ENCODE measurements at places on chromosomes 6 and 20. TPM values are rescaled to one million over a fixed set of nuclear protein-coding genes. Genes with fewer than 3 reads are reported as not detected.

- no peak overlapping the region for H3K27ac ChIP-seq
- H3K4me3 ChIP-seq: no peak overlapping the region
These were observed 71.0 kb downstream of the FUT9 start for GRCh38 chr6:96086745-96087144.

DNA sequence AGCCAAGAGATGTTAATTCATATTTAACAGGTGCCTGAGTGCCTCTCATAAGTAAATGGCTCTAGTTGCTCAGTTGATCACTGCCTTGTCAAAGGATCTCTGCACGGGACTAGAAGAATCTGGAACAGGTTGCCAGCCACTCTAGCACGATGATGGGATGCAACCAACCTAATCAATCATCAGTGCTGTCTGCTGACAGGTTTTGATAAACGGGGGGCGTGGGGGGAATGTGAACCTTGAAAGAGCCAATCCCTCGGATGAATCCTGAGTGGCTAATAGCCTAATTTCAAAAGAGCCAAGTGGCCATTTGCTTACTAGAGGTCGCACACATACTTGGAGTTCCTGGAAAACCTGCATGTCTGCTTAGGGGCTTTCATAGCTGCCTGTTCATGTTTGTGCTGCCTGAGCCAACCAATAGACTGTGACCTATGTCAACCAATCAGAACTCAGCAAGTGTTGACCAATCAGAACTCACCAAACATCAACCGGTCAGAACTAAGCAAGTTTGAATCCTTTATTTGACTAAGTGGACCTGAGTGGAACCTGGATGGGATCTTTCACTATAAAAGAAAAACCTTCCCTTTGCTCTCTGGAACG lies 43.5 kb upstream of the ECI2 start:
- H3K27ac ChIP-seq: no peak overlapping the region
- DNase-seq: peak; percentile 52
- peaks cover 20% of the 10 kb centered on the region for H3K4me1 ChIP-seq

- no peaks in the 10 kb centered on the region for H3K4me1 ChIP-seq
- no peak overlapping the region for H3K27ac ChIP-seq
- no peak for DNase-seq
- no peaks in the 10 kb centered on the region for H3K27me3 ChIP-seq
- H3K4me3 ChIP-seq: no peak overlapping the region
These were observed 161.3 kb downstream of the PKHD1 start for GRCh38 chr6:51926125-51926524.

MYCT1 gene
- total RNA-seq: not detected

DNA sequence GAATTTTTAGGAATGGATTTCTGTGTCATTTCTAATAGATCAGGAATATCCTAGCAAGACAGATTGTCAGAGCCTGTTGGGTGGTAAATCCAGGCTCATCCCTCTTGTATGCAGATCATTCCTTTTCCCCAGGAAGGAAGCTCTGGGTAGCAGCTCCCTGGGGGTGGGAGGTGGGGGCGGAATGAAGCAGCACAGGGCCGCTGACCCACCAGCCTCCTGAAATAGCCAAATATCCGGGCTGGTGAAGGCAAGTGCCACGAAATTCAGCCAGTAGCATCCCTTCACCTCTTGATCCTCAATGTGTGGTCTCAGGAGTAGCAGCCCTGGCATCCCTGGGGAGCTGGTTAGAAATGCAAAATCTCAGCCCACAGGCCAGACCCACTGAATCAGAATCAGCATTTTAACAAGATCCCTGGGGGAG lies 256.9 kb downstream of the LRFN2 start:
- DNase-seq: no peak
- H3K27ac ChIP-seq: no peak overlapping the region

GRCh38 chr6:143961886-143962878 lies 45.9 kb downstream of the PLAGL1 start:
- H3K27me3 ChIP-seq: no peaks in the 10 kb centered on the region
- H3K4me1 ChIP-seq: peaks cover 6% of the 10 kb centered on the region
- peaks cover 6% of the 10 kb centered on the region for H3K36me3 ChIP-seq
- no peak overlapping the region for H3K27ac ChIP-seq
- no peak overlapping the region for H3K4me3 ChIP-seq

- no peak for DNase-seq
- H3K36me3 ChIP-seq: no peaks in the 10 kb centered on the region
- H3K27ac ChIP-seq: no peak overlapping the region
- no peaks in the 10 kb centered on the region for H3K4me1 ChIP-seq
- H3K27me3 ChIP-seq: peaks cover 5% of the 10 kb centered on the region
- no peak overlapping the region for H3K4me3 ChIP-seq
These were observed 138.4 kb downstream of the ELOVL4 start for GRCh38 chr6:79808921-79809320.

- no peaks in the 10 kb centered on the region for H3K4me1 ChIP-seq
- H3K27ac ChIP-seq: no peak overlapping the region
- no peak overlapping the region for H3K4me3 ChIP-seq
- 0 out of 2 replicates have a peak, but pooled peaks cover 4% of the 10 kb centered on the region for H3K27me3 ChIP-seq
- no peak for DNase-seq
- no peaks in the 10 kb centered on the region for H3K36me3 ChIP-seq
These were observed 99.8 kb downstream of the OPRM1 start for GRCh38 chr6:154138793-154139192.

DNA sequence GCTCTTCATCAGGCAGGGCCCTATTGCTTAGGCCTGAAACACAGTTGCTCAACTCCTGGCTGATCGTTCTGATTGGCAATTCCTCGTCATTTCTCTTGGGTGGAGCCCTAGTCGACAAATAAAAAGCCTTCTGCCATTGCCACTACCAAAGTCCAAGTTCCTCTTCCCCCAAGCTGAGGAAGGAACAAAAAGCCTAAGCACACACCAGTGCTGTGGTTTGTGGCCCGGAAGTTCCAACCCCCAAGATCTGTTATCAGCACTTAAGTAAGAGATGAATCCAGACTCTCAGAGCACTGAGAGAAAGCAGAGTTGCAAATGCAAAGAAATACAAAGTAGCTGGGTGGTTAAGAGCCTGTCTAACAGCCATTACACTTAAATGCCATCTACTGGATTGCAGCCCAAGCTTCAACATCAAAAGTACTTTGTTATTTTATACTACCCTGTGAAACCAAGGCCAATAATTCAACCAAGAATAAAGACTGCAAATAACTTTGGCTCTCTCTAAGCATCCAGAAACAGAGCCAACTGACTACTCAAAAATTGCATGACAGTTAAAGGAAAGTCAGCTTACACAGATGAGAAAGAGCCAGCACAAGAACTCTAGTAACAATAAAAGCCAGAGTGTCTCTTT lies 1024.0 kb downstream of the GRIK2 start:
- no peak for DNase-seq
- H3K27ac ChIP-seq: no peak overlapping the region
- H3K4me3 ChIP-seq: no peak overlapping the region
- H3K36me3 ChIP-seq: no peaks in the 10 kb centered on the region

DNA sequence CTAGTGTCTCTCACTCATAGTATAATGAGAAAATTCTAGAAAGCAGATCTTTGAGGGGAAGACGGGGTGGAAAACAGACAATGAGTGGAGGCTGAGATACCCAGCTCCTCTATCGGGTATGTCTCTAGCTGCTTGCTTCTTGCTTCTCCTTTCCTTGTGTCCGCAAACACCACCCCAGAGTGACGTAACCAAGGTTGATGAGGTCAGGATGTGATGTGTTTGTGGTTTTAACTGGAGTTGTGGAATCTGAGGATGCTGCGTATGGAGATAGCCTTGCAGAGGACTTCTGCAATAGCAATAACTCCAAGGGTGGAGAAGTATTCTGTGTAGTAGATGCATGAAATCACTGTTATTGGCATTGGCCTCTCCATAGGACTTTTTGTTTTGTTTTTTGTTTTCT lies 132.7 kb upstream of the IFNGR1 start:
- H3K4me1 ChIP-seq: no peaks in the 10 kb centered on the region
- H3K27me3 ChIP-seq: no peaks in the 10 kb centered on the region
- H3K4me3 ChIP-seq: no peak overlapping the region
- no peaks in the 10 kb centered on the region for H3K36me3 ChIP-seq

ZNF334 gene
- total RNA-seq: 0.24 TPM

GRCh38 chr6:107344981-107345380 lies 114.4 kb downstream of the PDSS2 start:
- H3K4me3 ChIP-seq: no peak overlapping the region
- H3K36me3 ChIP-seq: no peaks in the 10 kb centered on the region
- H3K27me3 ChIP-seq: no peaks in the 10 kb centered on the region
- no peaks in the 10 kb centered on the region for H3K4me1 ChIP-seq

TRMT11 gene
- total RNA-seq: 38.8 TPM

DNA sequence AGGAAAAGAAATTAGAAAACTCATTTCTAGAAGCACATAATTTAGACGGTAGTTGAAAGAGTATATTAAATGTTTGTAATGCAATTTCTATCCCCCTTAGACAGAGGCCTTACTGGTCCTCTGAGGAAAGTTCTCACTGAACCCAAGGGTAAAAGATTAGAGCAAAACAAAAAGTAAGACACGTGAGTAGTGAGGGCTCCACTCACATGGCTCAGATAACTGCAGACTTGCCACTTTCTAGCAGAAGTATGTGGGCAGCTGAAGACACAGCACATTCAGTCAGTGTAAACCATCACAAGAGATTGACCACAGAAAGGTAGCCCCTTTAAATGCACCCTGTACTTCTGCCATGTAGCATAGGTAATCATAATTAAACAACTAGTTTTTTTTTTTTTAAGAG lies 193.8 kb downstream of the BTBD9 start:
- H3K36me3 ChIP-seq: no peaks in the 10 kb centered on the region
- no peak for DNase-seq
- no peaks in the 10 kb centered on the region for H3K4me1 ChIP-seq
- H3K27me3 ChIP-seq: peaks cover 11% of the 10 kb centered on the region

DNA sequence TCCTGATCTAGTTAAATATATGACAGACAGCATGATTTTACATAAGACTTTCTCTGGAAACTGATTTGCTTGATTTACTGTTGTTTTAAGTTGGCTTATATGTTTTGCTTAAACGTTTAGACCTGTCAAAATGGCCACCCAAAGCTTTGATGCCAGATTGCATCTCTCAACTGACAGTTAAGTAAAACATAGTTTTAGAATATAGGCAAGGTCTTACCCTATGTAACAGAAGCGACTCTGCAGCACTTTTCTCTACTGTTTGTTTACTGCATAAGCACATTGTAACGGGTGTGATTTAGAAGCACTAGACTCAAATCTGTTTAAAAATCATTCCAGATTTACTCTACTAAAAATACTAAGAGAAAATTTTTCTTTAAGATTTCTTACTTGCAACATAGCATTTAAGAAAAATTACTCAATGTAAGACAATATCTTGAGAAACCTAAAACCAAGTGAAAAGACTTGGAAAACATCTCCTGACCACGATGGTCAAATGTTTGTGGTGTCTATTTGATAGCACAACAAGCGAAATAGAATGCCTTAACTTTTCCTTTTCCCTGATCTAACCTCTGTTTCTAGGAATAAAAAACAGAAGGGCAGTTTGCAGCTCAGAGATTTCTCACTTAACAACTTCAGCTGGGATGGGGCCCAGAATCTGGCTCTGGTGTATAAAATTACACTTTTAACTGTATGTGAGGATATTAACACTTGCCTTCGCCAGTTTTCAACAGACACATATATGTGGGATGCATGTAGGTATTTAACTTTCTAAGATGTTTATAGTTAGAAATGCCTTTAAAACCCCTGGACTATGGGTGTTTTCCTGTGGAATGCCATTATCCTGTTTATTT lies 47.4 kb downstream of the AIG1 start:
- H3K27me3 ChIP-seq: no peaks in the 10 kb centered on the region
- H3K4me3 ChIP-seq: no peak overlapping the region
- H3K27ac ChIP-seq: peak overlapping the region; percentile 25
- peaks cover 9% of the 10 kb centered on the region for H3K36me3 ChIP-seq
- H3K4me1 ChIP-seq: no peaks in the 10 kb centered on the region

GRCh38 chr6:51250317-51250716 lies 431.6 kb downstream of the TFAP2B start:
- no peaks in the 10 kb centered on the region for H3K4me1 ChIP-seq
- no peak overlapping the region for H3K4me3 ChIP-seq
- no peak overlapping the region for H3K27ac ChIP-seq
- DNase-seq: no peak
